ENCODE measurements at places on chromosomes 16 and 17. TPM values are rescaled to one million over a fixed set of nuclear protein-coding genes. Genes with fewer than 3 reads are reported as not detected.

DNA sequence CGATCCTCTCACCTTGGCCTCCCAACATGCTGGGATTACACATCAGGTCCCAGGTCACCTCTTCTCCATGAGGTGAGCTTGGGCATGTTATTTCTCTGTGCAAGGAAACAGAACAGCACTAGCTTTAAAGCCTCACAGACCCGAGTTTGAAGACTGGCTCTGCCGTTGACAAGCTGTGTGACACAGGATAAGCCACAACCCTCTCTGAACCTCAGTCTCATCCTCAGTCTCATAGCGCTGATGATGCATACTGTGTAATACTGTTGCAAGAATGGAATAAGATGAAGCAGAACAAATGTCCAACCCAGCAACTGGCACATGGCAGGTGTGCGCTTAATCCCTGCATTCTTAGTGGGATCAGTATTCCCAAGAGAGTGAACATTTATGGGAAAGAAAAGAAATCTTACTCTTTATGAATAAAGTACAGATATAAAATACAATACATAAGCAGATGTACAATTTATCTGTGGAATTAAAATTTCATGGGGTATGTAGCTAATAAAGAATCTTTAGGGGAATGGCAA lies 43.5 kb downstream of the ABAT start:
- DNase-seq, result no peak

DNA sequence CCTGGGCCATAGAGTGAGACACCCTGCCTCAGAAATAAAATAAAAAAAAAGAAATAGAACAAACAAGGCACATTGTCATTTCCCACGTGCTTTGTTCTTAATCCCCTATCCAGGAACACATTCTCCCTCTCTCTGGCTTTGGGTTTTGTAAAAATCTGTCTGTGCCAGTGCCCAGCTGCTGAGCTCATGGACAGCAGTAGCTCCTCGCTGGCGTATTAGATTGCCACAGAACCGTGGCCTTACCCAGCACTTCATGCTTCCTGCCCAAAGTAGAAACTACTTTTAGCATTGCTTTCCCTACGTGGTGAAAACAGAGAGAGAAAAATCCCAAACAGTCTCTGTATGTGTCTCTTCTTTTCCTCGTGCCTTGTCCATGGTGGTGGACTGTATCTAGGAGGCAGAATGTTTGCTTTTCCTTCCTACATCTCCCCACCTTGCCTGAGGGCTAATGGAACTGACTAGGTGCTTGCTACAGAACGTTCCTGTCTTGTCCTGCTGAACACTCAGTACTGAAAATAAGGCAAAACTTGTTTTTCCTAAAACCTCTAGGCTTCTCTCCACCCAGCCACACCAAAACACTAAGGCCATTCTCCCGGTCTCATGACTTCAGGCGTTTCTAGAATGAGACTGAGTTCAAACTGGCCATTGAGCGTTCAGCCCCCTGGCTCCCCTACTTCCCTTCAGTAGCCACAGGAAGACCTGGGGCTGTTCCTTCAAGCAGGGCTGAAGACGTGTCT lies 26.1 kb downstream of the MNT start:
- DNase-seq, result no peak

- DNase-seq, result no peak
Observed at GRCh38 chr16:85225721-85226120, 113.4 kb upstream of the CIBAR2 start.

- no peak for DNase-seq
Observed at GRCh38 chr17:79548116-79548515, 62.7 kb downstream of the RBFOX3 start.

Gene PLEKHG4
- total RNA-seq, result 12.2 TPM

DNA sequence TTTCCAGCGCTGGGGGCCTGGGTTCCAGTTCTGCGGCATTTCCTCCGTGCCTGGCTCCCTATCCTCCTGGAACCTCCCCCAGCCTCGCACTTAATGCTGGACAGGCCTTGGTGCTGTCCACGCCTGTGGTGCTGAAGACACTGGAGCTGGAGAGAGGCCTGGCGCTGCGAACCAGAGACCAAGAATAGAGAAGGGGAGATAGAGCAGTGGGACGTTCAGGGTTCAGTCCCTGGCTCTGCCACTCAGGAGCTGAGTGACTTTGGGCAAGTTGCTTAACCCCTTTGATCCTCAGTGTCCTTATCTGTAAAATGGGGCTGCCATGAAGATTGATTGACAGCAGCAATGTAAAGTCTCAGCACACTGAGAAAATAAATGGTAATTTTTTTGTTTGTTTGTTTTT lies 11.9 kb downstream of the SBK1 start:
- no peak for DNase-seq

DNA sequence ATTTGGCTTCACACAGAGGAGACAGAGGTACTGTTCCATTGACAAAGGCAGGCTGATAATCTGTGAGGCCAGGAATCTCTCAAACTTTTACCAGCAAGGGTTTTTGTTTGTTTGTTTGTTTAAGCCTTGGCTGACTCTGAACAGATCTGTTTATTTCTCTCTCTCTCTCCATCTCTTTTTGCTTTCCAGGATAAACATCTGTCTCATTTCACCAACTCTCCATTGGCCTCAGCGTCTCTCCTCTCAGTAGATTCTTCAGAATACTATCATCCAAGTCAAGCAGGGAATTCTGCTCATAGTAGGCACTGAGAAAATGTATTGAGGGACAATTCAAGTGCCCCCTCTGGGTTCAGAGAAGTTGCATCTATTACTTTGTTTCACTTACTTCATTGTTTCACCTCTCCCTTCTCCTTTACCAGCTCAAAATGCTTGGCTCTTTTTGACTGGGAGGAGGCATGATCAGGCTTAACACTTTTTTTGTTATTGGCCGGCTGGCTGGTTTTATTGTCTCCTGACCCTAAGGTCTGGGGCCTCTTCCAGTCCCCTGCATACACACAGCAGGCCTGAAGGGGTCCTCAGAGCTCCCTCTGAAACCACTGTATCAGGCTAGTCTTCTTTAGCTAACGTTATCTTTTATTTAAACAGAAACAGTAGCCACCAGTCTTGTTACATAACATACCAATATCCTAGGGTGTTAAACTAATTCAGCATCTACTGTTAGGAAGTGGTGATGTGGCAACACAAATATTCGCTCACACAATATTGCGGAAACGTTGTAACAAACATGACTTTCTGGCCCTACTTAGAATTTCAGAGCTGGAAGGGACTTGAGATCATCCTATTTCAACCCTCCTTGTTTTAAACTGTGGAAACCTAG lies 2.0 kb upstream of the YPEL2 start:
- DNase-seq, result peak; percentile 66

DNA sequence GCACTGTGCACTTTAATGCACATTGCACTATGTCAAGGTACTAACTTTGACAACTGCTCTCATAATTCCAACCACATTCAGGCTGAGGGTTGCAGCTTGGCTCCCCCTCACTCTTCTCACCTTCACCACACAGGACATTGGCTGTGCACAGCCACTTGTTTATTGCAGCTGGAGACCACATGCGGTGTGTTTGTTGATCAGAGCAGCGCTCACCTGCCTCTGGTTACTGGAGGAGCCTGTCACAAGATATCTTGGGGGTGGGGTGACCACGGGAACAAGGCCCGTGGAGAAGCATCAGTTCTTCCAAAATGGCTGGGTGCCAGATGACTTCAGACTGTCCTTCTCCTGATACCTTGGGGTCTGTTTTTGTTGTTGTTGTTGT lies 10.6 kb upstream of the CCL5 start:
- peak; percentile 54 for DNase-seq

DNA sequence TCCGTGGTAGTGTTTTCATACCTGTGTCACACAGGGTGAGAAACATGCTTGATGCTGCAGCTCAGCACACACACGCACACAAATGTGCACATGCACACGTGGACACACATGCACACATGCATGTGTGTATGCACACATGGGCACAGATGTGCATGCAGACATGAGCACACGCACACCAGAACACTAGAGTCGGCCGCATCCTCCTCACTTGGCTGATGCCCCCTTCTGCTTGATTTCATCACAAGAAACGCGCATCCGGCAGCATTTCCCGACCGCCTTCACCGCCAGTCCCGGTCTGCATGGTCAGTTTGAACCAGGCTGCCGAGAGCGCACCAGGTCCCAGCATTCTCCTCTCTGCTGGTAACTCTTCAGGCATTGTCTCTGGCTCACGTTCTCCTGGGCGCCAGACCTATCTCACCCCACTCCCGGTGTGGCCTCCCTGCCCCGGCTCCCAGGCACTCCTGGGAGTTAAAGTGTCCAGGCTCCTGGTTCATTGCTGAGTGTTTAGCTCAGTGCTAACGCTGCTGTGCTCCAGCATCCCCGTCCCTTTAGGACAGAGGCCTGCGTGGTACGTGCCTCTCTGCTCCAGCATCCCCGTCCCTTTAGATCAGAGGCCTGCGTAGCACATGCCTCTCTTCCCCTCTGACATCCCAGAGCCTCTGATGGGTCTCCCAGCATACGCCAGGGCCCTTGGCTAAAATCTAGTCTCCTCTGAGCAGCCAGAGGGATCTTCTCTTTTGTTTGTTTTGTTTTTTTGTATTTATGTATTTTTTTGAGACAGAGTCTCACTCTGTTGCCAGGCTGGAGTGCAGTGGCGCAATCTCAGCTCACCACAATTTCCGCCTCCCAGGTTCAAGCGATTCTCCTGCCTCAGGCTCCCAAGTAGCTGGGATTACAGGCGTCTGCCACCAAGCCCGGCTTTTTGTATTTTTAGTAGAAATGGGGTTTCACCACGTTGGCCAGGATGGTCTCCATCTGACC lies 16.0 kb downstream of the BAIAP2 start:
- DNase-seq, result no peak

- no peak for DNase-seq
Observed at GRCh38 chr17:81333616-81334368, 38.7 kb upstream of the SLC38A10 start.

Data from transverse colon (tissue), 4 donors.